ENCODE measurements at places on chromosomes 12 and 14.

- no peak for DNase-seq
Measured at GRCh38 chr14:64601571-64601970, 51.8 kb downstream of the PPP1R36 start.

DNA sequence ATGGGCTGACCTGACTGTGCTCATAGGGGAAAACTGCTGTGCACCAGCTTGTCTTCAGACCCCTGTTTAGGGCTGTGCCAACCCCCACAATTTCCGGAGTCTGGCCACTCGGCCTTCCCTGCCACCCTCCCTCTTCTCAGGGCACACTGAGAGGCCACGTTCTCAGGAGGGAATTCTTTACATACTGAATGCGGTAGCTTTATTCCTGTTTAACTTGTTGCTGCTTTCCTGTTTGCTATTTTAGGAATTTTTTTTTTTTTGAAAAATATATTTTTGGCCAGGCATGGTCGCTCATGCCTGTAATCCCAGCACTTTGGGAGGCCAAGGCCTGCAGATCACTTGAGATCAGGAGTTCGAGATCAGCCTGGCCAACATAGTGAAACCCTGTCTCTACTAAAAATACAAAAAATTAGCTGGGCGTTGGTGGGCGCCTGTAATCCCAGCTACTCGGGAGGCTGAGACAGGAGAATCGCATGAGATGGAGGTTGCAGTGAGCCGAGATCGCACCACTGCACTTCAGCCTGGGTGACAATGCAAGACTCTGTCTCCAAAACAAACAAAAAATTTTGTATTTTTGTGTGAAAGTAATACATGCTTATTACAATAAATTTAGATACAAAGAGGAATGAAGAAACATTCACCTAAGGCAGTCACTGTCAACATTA, 39.5 kb downstream of the TPCN1 start:
- DNase-seq: no peak

DNA sequence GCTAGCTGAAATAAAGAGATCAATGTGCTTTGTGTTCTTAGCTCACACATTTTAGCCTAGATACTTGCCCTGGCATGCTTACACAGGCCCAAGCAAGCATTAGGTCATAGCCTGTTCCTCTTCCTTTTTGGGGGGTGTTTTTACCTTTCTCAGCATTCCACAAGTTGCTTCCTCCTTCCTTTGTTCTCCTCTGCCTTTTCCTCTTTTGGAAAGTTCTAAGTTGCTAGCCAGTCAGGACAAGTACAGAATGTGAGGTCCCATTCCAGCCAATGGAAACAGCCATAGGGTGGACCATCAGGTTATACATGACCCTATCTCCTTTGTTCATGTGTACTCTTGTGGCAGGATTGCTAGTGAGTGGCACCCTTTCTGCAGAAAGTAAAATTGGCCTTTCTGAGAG, 154.9 kb downstream of the RASSF9 start:
- DNase-seq: no peak

- DNase-seq: no peak
Measured at GRCh38 chr14:70118064-70118463, 70.7 kb downstream of the SLC8A3 start.

- DNase-seq: no peak
Measured at GRCh38 chr14:36998686-36999085, 173.7 kb downstream of the SLC25A21 start.

DNA sequence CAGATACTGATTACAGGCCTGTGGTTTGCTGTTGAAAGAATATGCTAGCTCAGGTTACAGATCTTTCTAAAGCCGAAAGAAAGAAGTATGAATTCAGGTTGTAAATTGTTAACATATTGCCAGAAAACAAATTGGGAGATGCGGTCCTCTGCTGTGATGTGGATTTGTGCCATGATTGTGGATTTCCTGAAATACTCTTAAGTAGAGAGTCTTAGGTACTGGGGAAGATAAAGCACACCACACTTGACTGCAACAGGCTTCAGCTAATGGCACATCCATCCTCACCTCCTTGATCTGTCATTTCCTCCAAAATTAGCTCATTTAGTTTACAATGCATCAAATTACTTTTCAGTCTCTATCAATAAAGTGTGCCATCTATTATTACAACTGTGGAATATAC, 279.2 kb downstream of the SYT1 start:
- DNase-seq: no peak

DNA sequence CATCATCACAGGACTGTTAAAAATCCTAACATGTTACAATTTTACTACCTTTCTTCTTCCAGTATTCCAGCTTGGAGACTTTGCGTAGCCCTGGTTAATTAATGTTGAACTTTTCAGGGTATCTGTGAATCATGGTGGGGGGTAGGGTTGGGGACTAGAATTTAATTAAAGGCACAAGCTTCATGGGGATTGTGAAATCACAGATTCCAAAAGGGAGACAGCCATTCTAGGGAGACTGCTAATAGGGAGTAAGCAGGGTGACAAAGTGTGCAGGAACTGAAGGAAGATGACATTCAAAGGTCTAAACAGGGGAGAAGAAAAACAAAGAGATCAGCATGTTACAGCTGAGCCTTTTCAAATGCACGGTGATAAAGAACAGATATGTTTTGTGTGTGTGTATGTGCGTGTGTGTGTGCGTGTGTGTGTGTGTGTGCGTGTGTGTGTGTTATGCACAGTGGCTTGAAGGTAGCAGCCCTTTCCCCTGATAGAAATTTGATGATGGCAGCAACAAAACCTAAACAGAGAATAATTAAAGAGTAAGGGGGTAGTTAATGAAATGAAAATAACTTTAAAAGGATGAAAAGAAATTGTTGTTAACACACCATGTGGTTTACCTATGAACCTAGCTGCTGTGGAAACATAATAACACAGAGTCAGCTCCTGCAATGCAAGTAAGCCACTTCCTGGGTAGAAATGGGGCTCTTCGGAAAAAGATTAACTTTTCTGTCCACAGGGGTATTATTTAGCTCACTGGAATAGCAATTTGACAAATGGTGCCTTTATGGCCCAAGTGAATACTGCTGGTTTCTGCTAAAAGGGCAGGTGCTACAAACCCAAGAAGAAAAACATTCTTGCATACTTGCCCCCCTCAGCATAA, 581.7 kb downstream of the DIO2 start:
- no peak for DNase-seq

DNA sequence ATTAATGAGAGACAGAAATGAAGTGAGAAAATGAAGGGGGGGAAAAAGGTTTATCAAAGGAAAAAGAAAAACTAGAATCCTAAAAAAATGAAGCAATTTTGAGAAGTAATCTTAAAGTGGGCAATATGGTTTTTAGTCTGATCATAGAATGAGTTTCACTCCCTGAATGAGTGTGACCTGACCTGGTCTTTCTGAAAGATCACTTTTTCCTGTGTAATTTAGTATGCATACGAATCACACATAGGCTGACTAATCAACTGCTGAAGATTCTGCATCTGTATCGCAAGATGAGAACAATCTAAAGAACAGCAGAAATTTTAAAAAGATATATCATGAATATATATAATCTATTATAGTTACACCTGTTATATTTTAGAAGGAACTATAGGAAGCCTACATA, 11.3 kb downstream of the GNPTAB start:
- no peak for DNase-seq

DNA sequence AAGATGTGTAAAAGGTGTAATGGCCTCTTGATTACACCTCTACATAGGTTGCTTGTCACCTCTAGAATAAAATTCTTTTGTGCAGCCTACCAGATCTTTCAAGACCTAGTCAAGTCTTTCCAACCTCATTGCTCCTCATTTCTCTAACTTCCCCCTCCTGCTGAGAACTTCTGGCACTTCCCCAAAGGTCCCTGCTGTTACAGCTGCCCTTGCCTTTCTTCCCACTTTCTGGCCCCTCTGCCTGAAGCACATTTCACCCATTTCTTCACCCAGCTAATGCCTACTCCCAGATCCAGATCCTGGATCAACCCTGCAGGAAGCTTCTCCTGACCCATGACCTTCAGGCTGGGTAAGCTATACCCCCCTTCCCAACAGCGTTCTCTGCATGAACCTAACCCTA, 1.5 kb downstream of the TSHR start:
- DNase-seq: no peak

DNA sequence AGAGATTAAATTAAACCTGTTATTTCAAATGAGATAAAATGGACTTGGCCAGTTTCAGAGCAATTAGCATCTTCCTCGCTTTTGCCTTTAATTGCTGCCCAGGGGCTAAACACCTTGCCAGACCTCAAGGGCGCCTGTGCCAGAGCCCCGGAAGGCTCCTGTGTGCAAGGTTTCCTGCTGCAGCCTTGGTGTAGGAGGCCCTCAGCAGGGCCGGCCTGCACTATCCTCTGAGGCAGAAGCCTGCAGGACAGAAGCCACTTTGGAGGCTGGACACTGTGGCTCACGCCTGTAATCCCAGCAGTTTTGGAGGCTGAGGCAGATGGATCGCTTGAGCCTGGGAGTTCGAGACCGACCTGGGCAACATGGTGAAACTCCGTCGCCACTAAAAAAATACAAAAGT, 150.4 kb downstream of the CALM1 start:
- DNase-seq: no peak

- DNase-seq: no peak
Measured at GRCh38 chr14:69569859-69570258, 4.8 kb downstream of the CCDC177 start.

DNA sequence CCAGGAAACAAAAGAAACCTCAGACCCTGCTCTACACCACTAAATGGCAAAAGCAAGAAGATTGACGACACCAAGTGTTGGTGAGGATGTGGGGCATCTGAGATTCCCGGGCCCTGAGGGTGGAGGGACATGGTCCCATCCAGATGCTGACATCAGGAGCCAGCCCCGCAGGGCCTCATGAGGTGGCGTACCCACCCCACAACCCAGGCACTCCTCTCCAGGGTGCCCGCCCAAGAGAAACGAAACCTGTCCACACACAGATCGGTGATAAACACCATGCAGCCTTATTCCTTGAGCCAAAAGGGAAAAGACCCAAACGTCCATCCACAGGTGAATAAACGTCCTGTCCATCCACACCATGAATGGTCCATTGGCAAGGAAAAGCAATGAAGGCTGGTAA, 54.8 kb upstream of the C14orf180 start:
- DNase-seq: no peak

DNA sequence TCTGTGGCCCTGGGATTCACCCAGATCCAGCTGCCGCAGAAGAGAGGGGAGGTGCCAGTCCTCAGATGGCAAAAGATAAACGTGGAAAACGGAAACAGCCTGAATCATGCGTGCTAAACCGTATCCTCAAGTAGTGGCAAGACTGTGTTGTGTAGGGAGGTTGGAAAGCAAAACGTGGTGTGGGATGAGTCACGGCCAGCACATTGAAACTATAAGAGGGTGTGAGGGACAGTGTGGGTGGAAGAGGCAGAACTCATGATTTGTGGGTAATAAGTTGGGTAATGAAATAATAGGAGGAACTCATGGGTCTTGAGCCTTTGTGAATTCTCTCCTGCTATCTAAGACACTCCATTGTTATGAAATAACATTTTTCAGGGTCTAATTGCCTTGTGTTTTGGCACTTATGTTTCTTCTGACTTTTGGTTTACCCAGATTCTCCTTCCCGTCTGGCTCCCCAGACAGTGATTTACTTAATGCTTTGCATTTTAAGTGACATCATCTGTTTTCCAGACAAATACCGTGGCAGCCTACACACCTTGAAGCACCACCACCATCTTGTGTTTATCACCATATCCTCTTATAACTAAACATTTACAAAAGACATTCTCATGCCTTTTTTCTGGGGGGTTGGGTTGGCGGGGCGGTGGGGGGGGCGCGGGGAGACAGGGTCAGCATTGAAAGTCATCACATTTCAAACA, 62.3 kb upstream of the PTCSC3 start:
- DNase-seq: no peak

- DNase-seq: no peak
Measured at GRCh38 chr12:85755760-85756159, 80.4 kb downstream of the RASSF9 start.

DNA sequence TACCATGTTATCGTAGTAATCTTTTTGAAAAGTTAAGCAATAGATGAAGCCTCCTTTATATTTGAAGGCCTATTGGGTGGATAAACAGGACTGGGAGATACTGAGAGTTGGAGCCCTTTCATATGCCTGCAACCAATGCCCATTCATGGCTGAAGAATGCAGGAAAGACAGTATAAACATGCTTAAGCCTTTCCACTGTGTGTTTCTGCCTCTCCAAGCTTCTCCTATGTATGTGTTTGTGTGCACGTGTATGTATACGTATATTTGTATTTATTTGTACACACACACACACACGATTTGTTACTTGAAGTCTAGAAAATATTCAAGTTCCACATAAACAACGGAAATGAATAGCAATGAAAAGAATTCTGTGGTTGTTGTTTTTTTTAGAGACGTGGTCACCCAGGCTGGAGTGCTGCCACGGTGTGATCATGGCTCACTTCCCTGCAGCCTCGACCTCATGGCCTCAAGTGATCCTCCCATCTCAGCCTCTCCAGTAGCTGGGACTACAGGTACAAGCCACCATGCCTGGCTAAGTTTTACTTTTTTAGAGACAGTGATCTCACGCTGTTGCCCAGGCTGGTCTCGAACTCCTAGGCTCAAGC, 1453.5 kb downstream of the AACS start:
- DNase-seq: no peak

GRCh38 chr12:92059960-92060359, 85.7 kb downstream of the BTG1 start:
- no peak for DNase-seq

All from activated CD8-positive, alpha-beta memory T cell treated with anti-CD3 and anti-CD28 coated beads for 48 hours (primary cell).